ENCODE measurements at places on chromosomes 3 and 15. TPM values are rescaled to one million over a fixed set of nuclear protein-coding genes. Genes with fewer than 3 reads are reported as not detected.

GRCh38 chr3:133367956-133368355, 31.9 kb upstream of the BFSP2 start:
- DNase-seq: no peak

GRCh38 chr3:60551455-60552209, 699.6 kb downstream of the FHIT start:
- no peak for DNase-seq

DNA sequence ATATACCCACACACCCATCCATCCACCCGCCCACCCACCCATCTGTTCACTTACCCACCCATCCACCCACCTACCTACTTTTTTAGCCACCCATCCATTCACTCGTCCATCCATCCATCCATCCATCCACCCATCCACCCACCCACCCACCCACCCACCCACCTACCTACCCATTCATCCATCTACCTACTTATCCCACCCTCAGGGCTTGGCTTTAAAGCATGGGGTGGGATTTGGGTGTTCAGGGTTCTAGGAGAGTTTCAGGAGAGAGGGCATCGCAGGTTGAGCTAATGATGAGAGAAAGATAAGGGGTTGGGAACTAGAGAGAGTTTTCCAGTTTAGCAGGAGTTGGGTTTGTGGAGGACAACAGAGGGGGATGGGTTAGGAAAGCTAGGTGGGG, 9.7 kb downstream of the FBLN2 start:
- no peak for DNase-seq

DNA sequence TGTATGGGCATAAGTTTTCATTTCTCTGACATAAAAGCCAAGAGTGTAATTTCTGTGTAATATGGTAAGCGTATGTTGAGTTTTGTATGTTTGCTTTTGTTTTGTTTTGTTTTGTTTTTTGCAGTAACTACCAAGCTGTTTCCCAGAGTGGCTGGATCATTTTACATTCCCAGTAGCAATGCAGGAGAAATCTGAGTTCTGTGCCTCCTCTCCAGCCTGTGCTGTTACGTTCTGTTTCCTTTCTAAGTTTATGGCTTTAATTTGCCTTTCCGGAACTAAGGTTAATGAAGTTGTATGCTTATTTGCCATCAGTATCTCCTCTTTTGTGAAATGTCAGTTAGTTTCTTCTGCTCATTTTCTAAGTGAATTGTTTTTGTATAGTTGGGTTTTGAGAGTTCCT, 307.8 kb downstream of the GABRG3 start:
- no peak for DNase-seq

GRCh38 chr15:58057559-58057958, 8.0 kb downstream of the ALDH1A2 start:
- no peak for DNase-seq

DNA sequence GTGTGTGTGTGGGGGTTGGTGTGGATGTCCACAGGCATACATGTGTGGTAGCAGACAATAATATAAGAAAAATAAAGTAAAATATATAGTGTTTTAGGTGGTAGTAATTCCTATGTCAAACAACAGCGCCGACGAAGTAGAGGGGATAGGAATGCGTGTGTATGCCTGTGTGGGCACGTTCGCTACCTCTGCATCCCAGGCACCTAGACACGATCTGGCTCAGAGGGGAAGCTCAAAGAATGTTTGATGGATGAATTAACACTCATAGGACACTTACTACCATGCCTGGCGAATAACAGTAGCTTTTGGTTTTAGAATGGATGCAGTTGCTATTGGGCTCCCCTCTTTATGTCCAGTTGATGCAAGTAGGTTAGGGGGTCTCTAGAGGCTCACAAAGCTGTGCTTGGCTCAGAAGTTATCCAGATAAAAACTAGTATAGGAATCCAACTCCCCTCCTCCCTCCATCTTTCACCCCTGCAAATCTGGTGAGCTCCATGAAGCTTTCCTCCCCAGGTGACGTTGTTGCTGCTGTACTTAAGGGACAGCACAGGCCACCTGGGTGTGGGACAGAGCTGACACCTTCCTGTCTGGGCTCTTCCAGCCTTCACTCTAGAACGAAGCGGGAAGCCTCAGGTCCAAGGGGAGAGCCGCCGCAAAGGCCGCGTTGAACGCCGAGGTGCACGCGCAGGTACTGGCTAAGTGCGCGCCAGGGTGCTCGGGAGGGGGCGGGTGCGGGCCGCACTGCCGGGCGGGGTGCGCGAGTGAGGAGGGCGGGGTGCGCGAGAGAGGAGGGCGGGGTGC, 192.6 kb upstream of the LYSMD4 start:
- no peak for DNase-seq

- DNase-seq: no peak
Observed at GRCh38 chr3:159233734-159234133, 431.9 kb downstream of the MFSD1 start.

- no peak for DNase-seq
Observed at GRCh38 chr3:194447161-194447560, 39.6 kb downstream of the ATP13A3 start.

- DNase-seq: no peak
Observed at GRCh38 chr15:27797765-27798164, 301.4 kb downstream of the OCA2 start.

GRCh38 chr3:112496366-112497067, 2.8 kb downstream of the BTLA start:
- no peak for DNase-seq

- no peak for DNase-seq
Observed at GRCh38 chr3:186277268-186277909, 84.6 kb downstream of the DGKG start.

- DNase-seq: no peak
Observed at GRCh38 chr15:68027388-68027787, 26.7 kb upstream of the PIAS1 start.

GRCh38 chr3:97021778-97022177, 207.4 kb downstream of the EPHA6 start:
- DNase-seq: no peak

DNA sequence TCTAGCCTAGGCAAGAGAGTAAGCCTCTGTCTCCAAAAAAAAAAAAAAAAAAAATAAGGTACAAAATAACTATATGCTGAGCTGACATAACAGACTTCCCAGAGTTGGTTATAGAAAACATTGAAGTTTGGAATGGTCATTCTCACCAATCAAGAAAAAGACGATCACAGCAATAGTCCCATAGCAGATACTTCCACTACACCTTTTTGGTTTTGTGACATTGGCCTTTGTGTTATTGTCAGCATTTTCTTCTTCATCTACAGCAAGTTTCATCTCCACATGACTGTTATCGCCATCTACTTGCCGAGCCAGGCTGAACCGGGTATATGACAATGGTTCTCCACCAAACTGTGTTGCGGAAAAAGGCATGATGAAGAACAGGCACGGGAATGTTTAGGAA, 6.9 kb downstream of the TFRC start:
- no peak for DNase-seq

DNA sequence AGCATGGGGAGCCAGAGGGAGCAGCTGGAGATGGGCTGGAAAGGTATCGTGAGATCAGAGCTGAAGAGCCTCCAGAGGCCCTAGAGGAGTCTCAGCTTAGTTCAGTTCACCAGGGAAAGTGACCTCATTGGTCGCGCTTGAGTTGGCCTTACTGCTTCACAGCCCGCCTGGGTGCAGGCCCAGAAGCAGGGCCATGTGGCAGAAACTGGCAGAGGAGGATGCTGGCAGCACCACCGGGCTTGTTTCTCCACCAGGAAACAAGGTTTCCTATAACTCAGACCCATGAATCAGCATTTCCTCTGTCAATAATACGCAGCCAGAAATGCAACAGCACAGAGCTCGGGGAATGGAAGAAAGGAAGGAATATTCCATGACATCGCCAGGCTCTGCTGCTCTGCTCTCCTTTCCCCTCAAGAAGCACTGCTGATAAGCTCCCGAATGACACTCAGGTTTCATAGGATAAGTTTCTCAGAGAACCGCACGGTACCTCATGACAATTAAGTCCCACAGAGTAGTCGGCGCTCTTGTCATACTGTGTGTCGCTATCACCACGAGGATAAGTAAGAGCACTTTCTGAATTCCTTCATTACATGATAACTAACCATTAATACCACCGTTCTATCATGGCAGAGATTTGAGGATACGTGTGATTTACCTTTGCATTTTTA, 147.1 kb upstream of the LPP start:
- DNase-seq: no peak

DNA sequence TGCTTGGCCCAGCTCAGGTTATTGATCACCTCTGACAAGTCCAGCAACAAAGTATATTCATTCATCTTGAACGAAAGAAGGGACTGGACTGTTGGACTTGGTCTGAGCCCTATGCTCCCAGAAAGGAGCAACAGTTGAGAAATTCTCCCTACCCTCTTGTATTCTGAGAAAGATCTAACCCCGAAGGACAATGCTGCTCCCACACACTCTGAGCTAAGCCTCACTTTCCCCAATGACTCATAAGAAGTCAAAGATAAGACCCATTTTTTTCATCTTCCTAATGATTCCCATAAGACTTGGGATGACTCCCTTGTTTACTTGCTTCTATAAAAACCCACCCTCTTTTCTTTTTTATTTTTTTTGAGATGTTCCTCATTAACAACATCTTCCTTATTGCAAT, 549.4 kb upstream of the MDFIC2 start:
- no peak for DNase-seq

DNA sequence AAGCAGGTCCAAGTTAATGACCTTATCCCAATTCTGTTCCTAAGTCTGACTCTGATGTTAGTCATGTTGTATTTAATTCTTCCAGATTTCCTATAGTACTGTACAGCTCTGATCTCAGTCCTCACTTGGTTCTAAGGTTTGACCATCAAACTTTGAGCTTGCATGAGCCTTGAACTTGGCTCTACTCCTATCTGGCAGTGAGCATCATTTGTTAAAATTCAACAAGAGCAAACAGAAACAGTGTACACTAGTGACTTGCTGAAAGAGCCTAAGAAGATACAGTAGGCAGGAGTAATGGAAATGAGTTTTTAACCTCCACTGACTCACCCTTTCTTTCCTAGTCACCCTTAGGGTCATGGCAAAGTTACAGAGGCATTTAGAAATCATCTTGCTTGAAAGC, 451.1 kb upstream of the TPRG1 start:
- DNase-seq: no peak

DNA sequence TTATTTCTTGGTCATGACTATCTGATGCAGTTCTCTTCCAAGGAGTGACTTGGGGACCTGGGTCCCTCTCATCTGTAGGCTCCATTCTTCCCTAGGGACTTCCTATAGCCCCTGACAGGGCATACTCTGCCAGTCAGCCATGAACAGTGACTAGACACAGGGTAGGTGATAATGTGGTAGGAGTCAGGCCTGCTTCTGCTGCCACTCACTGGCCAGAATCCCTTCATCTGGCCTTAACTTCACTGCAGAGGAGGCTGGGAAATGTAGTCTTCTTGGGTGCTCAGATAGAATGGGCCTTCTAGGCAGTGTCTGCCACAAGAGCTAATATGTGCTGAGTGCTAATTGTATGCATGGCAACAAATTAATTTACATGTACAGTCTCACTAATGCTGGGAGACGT, 84.5 kb downstream of the CACNA2D3 start:
- DNase-seq: no peak

GRCh38 chr3:83816653-83817052, 1142.1 kb upstream of the CADM2 start:
- no peak for DNase-seq

- DNase-seq: peak; percentile 77
Observed at GRCh38 chr3:149812606-149813366, at the start of gene RNF13. Gene RNF13, plus strand, starts transcription at chr3:149813215. Its CDS starts 32,812 bp downstream, at chr3:149846027.

GRCh38 chr15:73457334-73457733, 14.4 kb downstream of the REC114 start:
- DNase-seq: no peak

- no peak for DNase-seq
Observed at GRCh38 chr3:174132421-174133042, 726.6 kb upstream of the NAALADL2 start.

DNA sequence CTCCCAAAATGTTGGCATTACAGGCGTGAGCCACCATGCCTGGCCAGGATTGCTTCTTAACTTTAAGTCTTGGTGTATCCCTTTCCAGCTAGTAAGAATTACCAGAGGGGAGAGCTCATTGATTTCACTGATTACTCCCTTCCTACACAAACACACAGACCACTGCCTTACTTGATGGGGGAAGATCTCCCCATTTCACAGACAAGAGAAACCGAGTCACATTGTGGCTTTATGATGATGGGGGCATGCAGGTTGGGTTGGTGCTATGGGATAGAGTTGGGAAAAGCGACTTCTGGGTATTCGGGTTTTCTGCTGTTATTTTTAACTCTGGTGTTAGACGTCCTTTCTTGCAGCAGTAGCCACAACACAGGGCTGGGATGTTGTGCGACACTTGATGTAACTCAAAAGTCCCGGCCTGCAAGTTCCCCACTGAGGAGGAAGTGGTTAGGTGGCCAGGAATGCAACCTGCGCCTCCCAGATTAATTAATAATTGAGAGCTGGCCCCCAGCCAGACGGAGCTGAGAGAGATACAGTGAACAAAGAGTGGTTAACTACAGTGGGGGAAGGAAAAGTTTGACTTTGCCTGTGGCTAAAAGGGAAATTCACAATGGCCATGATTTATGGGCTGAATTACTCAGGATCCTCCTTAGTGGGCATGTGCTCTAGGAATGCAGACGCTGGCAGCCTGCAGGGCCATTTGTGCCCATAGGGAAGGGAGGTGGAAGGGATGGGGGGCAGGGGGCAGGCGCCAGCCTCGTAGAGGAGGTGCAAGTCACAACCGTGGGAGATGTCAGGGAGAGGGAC, 63.6 kb downstream of the SMAD6 start:
- DNase-seq: peak; percentile 94

- no peak for DNase-seq
Observed at GRCh38 chr3:144822671-144823070, 851.0 kb downstream of the DIPK2A start.

DNA sequence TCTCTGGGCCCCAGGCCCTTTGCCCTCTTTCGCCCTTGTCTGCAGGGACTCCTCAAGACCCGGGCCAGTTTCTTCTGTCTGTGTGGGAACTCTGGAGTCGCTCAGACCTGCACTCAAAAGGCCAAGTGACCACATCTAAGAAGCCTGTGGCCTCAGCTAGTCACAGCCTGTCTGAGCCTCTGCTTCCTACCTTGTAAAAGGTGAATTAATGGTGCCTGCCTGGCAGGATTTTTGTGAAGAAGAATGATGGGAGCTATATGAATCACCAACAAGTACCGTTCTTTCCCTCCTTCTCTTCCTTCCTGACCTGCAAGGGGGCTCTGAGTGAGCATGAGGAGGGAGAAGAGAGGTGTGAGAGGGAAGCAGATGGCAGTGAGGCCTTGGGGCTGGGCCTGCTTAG, 7.5 kb downstream of the PLIN1 start:
- DNase-seq: no peak

RASL12 gene
- 0.92 TPM for total RNA-seq

CCK gene
- 0.42 TPM for total RNA-seq

PEAK1 gene
- total RNA-seq: 9.9 TPM

FMN1 gene
- total RNA-seq: 4.5 TPM

EFHB gene
- 0.33 TPM for total RNA-seq

COL6A5 gene
- total RNA-seq: not detected

ZNF860 gene
- total RNA-seq: 2.2 TPM

GOLGA8J gene
- not detected for total RNA-seq

IMPG2 gene
- total RNA-seq: 0.07 TPM

FOXB1 gene
- 0.55 TPM for total RNA-seq

SEMA6D gene
- total RNA-seq: 1.7 TPM

BNC1 gene
- total RNA-seq: 25.4 TPM

MOBP gene
- total RNA-seq: 0.08 TPM

ROPN1 gene
- not detected for total RNA-seq

ARHGAP31 gene
- 17.0 TPM for total RNA-seq

SNTN gene
- total RNA-seq: not detected

SOX14 gene
- total RNA-seq: not detected

SLMAP gene
- 51.7 TPM for total RNA-seq

IL17RE gene
- total RNA-seq: 3.6 TPM

TMEM266 gene
- total RNA-seq: 0.21 TPM

RAB5A gene
- 59.7 TPM for total RNA-seq

SACM1L gene
- 27.8 TPM for total RNA-seq
